ENCODE measurements at places on chromosomes 7 and 10.

GRCh38 chr7:39971924-39972323, 21.9 kb downstream of the CDK13 start:
- no peak overlapping the region for H3K4me3 ChIP-seq
- H3K36me3 ChIP-seq: no peaks in the 10 kb centered on the region
- no peaks in the 10 kb centered on the region for H3K27me3 ChIP-seq
- no peak for DNase-seq
- no peak overlapping the region for H3K27ac ChIP-seq

GRCh38 chr10:130553826-130554225, 417.6 kb downstream of the GLRX3 start:
- H3K27ac ChIP-seq: no peak overlapping the region
- no peaks in the 10 kb centered on the region for H3K36me3 ChIP-seq
- H3K27me3 ChIP-seq: no peaks in the 10 kb centered on the region
- no peak overlapping the region for H3K4me3 ChIP-seq
- H3K4me1 ChIP-seq: no peaks in the 10 kb centered on the region
- DNase-seq: no peak

DNA sequence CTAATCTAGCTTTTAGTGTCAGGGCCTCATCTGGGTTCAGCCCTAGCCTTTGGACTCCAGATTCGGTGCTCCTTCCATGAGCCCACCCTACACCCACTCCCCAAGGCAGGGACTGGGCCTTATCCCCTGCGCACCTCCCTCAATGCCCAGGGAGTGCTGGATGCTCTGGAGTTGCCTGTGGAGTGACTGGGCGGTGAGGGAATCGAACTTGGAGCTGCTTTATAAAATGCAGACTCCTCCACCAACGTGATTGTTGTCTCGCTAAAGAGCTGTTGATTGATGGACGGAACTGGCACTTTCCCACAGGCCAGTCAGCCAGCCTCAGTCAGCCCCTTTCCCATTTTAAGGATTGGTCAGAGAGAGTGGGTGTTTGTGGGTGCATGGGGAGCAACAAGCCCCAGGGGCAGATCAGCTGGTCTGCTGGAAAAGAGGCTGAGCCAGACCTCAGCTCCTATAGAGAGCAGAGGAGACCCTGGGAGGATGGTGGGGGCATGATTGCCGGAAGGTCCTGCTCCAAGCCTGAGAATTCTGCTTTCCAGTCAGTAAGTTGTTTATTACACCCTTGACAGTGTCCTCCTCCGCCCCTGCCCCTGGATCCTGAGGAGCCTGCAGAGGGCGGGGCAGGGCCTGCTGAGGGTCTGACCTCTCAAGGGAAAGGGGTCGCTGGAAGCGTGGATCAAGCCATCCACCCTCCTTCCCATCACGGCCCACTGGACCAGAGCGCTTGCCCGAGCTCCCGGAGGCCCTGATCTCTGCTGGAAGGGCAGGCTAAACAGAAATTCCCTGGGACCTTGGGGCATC, 16.7 kb downstream of the UNC5B start:
- no peaks in the 10 kb centered on the region for H3K36me3 ChIP-seq
- H3K4me1 ChIP-seq: no peaks in the 10 kb centered on the region
- H3K27ac ChIP-seq: no peak overlapping the region
- no peaks in the 10 kb centered on the region for H3K27me3 ChIP-seq
- H3K4me3 ChIP-seq: no peak overlapping the region

GRCh38 chr10:131568866-131569265, 257.3 kb upstream of the TCERG1L start:
- H3K27me3 ChIP-seq: no peaks in the 10 kb centered on the region
- no peak overlapping the region for H3K4me3 ChIP-seq
- no peaks in the 10 kb centered on the region for H3K4me1 ChIP-seq
- DNase-seq: no peak
- H3K27ac ChIP-seq: no peak overlapping the region
- H3K36me3 ChIP-seq: no peaks in the 10 kb centered on the region
